BE2C (cell line): ENCODE measurements at places on chromosomes 1 and 21.

DNA sequence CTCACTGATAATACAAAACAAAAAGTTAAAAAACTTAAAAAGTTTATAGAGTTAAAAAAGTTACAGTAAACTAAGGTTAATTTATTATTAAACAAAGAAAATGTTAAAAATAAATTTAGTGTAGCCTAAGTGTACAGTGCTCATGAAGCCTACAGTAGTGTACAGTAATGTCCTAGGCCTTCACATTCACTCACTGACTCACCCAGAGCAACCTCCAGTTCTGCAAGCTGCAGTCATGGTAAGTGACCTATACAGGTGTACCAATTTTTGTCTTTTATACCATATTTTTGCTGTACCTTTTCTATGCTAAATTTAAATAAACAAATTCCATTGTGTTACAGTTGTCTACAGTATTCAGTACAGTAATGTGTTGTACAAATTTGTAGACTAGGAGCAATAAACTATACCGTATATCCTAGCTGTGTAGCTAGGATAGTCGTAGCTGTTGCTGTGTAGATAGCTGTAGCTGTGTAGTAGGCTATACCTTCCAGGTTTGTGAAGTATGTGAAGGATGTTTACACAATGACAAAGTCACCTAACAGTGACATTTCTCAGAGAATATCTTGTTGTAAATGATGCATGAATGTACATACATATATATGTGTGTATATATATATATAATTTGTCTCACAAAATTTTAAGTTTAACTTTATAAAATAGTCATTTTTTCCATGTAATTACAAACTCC is 140.2 kb downstream of the TGFB2 start:
- DNase-seq: no peak

DNA sequence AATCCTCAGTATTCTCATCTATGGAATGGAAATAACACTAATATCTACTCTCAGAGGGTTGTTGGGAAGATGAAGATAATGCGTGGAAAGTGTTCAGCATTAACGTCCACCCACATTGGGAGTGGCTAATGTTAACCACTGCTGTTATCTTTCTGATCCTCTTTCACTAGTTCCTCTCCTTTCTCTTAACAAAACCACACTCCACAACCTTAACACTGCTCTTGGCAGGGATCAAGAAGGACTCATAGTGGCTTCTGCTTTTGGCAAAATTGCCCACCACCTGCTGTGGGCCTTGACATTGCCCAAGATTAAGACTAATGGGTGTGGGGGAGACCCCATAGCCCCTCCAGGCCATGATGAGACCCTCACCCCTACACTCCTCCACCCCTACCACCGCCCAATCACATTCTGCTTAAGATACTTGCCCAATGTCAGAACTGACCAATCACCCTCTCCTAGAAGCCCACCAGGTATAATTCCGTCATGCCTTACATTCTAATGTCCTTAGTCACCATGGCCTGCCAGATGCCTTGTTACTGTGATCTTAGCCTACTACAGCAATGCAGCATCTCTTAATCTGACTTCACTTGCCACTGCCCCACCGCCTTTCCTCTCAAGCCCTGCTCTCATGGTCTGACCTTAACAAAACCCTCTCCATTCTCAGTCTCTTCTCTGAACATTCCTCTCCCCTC is 27.1 kb downstream of the DHCR24 start:
- no peak for DNase-seq

DNA sequence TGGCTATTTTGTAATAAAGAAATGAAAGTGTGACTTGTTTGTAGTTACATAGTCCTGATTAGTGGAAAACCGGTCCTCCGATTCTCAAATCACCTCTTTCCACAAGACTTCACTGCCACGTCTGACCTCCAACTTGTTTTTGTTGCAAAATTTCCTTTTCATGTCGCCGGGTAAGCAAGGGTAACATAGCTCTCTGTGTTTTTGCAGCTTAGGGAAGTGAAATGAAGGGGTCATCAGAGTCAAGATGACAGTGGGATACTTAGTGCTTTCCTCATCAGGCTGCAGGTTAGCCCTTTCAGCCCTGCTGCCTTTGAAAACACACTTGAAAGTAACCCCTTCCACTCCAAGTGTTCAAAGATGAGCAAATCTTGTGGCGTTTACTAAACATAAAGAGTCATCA is 217.9 kb downstream of the USP25 start:
- DNase-seq: no peak

DNA sequence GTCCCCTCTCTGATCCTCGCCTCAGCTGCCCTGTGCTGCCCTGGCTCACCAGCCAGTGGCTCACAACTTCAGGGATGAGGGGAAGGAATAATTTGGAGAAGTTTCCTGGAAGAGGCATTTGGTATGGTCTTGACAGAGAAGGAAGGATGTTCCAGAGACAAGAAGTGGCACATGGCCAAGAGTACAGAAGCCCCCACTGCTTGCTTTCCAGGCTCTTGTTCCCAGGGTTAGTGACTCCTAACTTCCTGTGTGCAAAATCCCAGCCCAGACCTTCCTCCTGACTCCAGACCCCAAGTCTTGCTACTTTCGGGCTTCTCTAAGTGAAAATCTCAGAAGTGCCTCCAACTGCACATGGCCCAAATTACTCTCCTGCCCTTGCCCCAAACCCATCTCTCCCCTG is 85.7 kb downstream of the HMGB4 start:
- DNase-seq: no peak

GRCh38 chr1:3001471-3002348 is 19.6 kb upstream of the ACTRT2 start:
- DNase-seq: no peak

DNA sequence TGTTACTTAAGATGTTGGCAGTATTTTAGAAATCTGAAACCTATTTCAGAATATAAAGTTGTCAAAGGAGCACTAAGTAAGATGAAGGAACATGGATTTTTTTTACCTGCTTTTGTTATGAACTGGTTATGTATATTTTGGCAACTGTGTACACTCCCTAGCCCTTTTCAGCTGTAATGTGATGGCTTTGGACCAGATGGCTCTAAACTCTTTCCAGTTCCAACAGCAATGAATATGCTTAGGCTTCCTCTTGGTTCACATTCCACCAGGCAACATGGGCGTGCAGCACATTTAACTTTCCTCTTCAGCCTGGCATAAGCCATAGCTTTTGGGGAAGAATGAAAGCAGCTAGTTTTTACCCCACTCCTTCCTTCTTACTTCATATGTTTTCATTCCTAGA is 95.6 kb upstream of the ADAMTS5 start:
- no peak for DNase-seq
